ENCODE measurements at places on chromosomes 12 and 14.
A peak's percentile ranks its signal among the peaks of the same experiment; 100 is the strongest.

- DNase-seq, result no peak
Observed at GRCh38 chr12:113220593-113221180, 577 bp upstream of the TPCN1 start.

DNA sequence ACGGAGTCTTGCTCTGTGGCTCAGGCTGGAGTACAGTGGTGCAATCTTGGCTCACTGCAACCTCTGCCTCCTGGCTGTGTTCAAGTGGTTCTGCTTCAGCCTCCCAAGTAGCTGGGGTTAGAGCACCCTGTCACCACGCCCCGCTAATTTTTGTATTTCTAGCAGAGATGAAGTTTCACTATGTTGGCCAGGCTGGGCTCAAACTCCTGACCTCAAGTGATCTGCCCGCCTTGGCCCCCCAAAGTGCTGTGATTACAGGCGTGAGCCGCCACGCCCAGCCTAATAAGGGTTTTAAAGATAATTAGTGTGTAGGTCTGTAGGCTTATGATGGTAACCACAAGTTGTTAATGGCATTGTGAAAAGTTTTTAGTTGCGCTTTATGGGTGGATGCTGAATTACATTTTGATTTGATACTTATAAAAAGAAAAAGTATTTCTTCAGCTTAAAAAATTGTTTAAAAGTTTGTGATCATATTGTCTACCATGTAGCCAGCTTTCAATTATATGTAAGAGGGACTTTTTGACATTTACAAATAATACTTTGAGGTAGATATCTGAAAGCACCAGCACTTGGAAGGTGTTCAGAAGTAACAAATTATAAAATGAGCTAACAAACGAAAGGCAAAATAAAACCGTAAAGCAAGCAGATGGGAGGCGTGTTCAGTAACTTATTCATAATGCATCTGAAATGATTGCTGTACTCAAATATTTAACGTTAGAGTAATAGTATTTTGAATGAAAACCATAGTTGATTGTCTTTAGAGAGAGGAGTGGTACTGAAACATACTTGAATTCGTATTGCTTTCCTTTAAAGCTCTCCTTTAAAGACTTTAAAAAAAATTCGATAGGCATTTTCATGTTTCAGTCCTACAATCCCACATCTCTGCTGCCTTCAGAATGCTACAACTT, 37.1 kb downstream of the MDM2 start:
- no peak for DNase-seq

GRCh38 chr12:132634411-132634990, 15.9 kb downstream of the P2RX2 start:
- peak; percentile 9 for DNase-seq

DNA sequence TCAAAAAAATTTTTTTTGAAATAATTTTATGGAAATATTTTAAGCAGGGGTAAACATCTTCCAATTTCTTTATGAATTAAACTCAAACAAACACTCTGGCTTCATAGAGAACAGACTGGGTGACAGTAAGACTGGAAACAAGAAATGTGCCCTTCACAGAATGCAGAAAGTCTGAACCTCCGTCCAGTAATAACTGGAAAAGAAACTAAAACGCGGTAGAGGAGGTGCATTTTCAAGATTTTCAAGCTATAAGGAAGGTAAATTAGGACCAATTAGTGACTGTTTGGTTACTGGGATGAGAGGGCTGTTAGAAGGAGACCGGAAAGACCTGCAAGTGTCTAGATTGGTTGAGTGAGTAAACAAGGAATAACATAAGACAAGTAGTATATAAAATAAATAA, 245.7 kb downstream of the CEP128 start:
- no peak for DNase-seq

GRCh38 chr14:21822109-21822508, 148.5 kb upstream of the OR4E1 start:
- no peak for DNase-seq

DNA sequence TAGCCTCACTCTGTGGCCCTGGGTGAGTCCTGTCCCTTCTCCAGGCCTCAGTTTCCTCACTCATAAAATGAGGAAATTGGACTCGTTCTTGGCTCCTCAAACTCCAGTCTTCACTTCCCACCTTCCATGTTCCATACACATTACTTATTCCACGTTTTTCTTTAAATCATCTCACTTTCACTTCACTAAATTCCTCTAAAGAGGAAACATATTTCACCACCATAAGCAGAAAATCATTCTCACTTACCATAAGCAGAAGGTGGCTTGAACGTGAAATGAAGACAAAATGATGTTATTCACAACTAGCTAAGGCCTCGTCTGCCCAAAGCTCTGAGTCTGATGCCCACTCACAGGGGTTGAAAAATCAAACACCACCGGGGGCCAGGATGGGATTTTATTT, 278.3 kb downstream of the ADGRD1 start:
- DNase-seq, result no peak

DNA sequence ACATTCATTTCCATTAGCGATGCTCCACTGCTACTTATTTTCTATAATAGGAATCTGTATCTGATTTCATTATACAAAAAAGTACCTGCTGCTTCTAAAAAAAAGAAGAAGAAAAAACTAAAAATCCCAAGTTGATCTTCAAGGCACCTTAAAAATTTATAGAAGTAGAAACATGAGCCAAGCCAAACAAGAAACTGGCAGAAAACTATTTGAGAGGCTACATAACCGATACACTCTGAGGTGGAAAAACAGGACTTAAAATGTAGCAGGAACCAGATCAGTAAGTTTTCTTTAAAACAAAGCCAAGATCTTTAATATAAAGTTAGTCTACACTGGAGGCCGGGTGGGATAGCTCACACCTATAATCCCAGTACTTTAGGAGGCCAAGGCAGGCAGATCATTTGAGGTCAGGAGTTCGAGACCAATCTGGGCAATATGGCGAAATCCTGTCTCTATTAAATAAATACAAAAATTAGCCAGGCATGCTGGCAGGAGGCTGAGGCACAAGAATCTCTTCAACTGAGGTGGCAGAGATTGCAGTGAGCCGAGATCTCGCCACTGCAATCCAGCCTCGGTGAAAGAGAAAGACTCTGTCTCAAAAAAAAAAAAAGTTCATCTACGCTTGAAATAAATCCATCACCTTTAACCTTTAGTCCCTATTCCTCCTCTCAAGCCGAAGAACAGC, 278.6 kb downstream of the MED13L start:
- DNase-seq, result no peak

- DNase-seq, result peak; percentile 7
Observed at GRCh38 chr14:78933948-78934524, 763.9 kb downstream of the NRXN3 start.

DNA sequence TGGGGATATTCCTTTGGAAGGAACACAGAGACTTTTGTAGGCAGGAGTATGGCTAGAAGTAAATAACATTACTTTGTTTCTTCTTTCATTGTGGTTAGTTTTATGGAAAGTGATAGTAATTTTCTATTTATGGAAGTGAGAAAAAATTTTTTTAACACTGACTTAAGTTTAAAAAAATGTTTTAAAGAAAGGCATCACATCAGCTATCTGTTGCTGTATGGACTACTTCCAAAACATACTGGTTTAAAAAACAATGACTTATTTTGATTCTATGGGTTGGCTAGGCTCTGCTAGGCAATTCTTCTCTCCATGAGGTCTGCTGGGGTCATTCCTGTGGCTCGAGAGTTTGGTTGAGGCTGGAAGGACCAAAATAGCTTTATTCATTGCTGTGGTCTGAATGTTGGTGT, 31.7 kb upstream of the SLC38A2 start:
- no peak for DNase-seq

GRCh38 chr12:11040162-11040561, 9.0 kb upstream of the TAS2R31 start:
- no peak for DNase-seq

GRCh38 chr14:32183151-32184058, 18.4 kb upstream of the RNU6-7 start:
- DNase-seq, result no peak

DNA sequence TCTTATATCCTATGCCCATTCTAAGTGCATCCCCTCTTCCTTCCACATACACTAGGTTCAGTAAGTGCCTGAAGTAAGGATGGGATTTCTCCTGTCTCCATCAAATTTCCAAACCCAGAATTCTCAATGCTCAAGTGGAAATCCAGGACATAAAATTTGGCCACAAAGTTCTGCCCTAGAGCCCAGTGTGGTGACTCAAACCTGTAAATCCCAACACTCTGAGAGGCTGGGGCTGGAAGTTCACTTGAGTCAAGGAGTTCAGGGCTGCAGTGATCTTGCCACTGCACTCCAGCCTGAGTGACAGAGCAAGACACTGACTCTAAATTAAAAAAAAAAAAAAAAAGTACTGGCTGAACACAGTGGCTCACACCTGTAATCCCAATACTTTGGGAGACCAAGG, 4.5 kb upstream of the ARF3 start:
- no peak for DNase-seq

- no peak for DNase-seq
Observed at GRCh38 chr12:47311568-47311967, 231.8 kb upstream of the AMIGO2 start.

DNA sequence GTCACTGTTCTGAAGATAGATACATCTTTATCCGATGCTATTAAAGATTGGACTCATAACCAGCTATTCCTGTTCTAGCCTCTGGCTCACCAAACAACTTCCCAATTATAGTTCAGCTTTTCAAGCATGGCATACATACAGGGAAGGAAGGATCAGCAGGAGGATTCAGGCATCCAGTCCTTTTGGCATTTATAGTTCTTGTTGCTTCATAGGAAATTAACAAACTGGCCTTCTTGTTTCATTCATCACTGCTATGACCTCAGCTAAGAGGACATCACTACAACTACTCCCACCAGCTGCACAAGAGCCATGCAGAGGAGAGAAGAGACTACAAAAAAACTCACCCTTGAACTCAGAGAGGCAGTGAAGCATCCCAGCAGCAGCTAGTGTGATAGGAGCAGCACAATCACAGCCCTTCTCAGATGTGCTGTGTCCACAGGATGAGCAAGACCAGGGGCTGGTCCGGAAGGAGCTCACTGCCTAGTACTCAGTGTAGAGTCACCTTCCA, 100.5 kb downstream of the SPTSSA start:
- DNase-seq, result no peak

- DNase-seq, result no peak
Observed at GRCh38 chr12:107159384-107159900, 66.1 kb upstream of the CRY1 start.

- no peak for DNase-seq
Observed at GRCh38 chr12:14910090-14910915, 24.6 kb upstream of the MGP start.

DNA sequence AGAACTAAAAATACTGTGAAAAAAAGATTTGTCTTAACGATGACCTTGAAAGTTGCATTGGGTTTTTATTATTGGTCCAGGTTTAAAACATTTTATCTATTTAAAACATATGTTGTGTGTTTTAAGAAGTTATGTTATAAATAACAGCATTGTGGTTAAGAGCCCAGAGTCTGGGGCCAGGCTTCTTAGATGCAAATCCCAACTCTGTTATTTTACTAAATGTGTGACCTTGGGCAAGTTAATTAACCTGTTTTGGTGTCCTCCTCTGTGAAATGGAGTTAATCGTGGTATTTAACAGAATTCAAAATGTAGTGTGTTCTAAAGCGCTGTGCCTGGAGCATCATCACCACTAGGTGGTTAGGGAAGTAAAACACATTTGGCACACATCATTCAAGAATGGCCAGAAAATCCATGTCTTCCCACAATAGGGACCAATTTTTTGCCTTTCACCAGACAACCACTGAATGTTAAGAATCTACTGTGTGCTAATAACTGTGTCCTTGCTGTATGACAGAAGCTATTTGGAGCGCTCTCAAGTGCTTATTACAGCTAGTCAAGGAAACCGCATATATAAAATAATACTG, 133.3 kb downstream of the MON2 start:
- no peak for DNase-seq

DNA sequence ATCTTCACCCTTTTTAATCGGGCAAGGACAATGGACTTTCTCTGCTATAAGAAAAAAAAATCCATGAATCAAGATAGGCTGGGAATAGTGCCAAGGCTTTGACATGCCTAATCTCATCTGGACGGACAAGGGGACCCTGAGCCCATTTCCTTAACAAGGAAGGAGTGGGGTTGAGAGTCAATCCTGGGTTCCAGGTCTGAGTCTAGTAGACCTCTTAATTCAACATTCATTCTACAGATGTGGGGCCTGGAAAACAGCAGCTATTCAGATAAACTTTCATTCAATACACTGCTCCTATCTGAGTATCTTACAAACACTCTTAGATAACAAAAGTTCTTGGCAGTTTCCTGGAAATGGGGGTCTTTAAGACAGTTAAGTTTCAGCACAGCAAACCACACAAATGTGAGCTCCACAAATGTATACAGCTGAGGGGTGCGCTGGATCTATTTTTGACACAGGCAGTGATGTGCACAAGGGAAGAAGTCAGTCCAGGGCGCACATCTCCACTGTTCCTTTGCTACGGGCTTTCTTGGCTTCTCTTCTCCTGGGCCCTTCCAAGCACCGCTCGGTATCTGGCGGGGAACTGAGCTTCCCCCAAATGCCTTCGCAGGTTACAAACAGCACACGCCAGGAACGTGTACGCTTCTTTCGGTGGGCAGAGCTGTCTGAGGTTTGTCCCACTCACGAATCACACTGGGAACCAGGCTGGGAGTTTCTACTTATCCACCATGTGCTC, 82.2 kb upstream of the GPR68 start:
- DNase-seq, result no peak

- DNase-seq, result no peak
Observed at GRCh38 chr12:70919597-70920035, 922 bp downstream of the PTPRR start.

- no peak for DNase-seq
Observed at GRCh38 chr14:70898111-70898745, 9.0 kb upstream of the PCNX1 start.

DNA sequence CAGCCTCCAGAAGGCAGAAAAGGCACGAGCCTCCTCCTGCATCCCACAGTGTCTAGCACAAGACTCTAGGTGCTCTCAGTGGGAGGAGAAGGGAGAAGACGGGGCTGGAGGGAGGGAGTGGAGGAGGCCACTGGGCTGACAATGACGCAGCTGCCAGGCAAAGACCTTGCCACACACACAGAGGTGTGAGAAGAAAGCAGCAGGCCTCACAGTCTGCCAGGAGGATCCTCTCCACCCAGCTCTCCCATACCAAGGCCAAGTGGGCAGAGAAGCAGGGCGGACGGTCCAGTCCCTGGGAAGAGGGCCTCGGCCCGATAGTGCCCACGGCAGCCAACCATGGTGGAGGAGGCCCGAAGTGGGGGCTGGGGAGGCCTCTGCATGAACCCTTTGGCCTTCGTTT, 78.9 kb downstream of the NCOR2 start:
- no peak for DNase-seq

GRCh38 chr12:43044241-43044640, 454.7 kb upstream of the PRICKLE1 start:
- DNase-seq, result no peak

DNA sequence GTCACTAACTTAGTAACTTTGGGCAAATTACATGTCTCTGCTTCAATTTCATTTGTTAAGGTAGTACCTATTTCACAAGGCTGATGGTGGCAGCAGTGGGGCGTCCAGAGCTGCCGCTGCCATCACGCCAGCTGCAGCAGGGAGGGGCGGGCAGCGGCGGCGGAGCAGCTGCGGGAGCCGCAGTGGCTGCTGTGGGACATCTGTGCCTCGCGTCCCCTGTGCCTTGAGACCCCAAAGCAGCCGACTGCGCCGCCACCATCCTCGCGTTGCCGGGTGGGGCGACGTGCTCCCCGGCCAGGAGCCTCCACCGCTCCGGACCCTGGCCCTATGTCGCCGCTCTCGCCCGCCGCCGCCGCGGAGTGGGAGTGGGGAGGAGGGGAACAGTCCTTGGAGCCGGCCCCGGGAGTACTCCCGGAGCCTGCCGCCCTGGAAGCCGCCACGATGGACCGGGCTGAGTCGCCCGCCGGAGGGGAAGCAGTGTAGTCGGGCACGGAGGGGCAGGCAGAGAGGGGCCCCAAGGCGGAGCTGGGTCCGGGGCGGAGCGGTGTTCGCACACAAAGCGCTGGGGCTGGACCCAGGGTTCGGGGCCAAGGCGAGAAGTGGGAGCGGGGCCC, 51.4 kb downstream of the A2M start:
- DNase-seq, result no peak

Data from K562 (cell line).